ENCODE measurements at places on chromosomes 3 and 15.

GRCh38 chr3:168951884-168952283 lies 711.6 kb downstream of the MECOM start:
- DNase-seq = no peak

DNA sequence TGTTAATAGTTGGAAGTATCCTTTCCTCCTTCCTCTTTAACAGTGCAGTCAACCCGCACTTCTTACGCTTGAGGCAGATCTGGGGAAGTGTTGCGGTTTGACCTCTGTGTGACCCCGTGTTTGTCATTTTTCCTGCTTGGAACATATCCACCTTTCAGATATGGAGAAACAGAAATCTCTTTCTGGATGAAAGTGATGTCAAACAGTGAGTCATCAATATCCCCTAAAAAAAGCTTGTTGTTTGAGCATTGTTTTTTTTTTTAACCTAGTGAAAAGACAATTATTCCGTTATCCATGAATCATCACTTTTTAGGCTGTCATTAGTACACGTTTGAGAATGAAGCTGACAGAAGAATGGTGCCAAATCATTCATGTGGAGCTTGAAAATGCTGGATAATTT lies 293.7 kb downstream of the ARPP21 start:
- DNase-seq = no peak

GRCh38 chr3:106629215-106629832 lies 747.9 kb upstream of the CCDC54 start:
- DNase-seq = no peak

DNA sequence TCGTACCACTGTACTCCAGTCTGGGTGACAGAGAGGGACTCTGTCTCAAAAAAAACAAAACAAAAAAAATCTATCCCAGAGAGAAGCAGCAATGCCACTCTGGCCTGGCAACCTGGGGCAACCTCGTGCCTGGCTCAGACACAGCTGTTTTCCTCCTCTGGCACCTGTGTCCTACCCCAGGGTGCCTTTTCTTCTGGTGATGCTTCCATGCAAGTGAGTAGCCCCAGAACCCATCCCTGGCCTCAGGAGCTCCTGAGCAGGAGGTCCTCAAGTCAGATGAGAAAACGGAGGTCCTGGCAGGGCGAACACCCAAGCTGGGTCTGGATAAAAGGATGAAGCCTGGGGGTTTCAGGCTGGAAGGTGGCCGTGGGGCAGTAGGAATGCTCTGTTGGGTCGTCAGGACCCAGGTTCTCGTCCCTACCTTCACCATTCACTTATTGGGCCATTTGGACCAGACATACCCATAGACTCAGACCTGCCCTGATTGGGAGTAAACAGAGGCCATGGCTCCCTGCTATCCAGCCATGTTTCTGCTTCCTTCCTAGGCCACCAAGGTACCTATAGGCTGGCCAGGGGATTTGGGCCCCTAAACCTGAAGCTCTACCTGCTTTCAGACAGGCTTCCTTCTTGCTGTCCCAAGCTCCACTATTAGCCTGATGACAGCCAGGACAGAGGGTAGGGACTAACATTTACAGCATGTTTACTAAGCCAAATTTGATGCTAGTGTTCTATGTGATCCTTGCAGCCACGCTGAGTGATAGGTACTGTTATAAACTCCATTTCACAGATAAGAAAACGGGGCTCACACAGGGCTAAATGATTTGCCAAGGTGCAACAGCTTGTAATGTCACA lies 102.2 kb downstream of the DAPK2 start:
- DNase-seq = no peak

GRCh38 chr15:27807335-27807734 lies 291.8 kb downstream of the OCA2 start:
- no peak for DNase-seq

DNA sequence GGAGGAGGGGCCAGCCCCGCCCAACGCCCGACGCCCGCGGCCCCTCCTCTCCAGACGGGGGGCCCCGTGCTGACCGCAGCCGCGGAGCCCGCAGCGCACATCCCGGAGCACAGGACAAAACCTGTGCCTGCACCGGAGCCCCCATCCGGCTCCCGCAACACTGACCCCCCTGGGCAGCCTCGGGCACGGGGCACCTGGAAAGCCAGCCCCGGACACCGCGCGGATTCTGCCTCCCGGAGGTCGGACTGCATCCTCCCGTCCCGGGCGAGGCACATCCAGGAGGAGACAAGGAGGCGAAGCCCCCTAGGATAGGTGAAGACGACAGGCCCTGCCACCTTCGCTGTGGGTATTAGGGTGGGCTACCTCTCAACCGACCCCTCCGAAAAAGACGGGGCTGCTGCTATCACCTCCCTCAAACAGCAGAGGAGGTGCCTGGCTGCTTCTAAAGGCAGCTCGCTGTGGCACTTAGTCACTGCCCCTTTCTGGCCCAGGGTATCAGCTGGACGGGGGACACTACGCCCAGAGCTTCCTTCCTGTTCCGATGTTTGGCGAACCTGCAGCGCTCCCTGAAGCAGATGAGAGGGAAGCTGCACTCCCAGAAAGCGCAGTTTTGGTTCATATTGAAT lies 10.6 kb downstream of the XXYLT1 start:
- peak; percentile 76 for DNase-seq

Measured in NCI-H82 (cell line).